ENCODE measurements at places on chromosomes 6 and 20. TPM values are rescaled to one million over a fixed set of nuclear protein-coding genes. Genes with fewer than 3 reads are reported as not detected.

ADGB gene
- not detected for total RNA-seq

- no peak for DNase-seq
Measured at GRCh38 chr20:17921774-17922173, 46.8 kb downstream of the SNX5 start.

DNA sequence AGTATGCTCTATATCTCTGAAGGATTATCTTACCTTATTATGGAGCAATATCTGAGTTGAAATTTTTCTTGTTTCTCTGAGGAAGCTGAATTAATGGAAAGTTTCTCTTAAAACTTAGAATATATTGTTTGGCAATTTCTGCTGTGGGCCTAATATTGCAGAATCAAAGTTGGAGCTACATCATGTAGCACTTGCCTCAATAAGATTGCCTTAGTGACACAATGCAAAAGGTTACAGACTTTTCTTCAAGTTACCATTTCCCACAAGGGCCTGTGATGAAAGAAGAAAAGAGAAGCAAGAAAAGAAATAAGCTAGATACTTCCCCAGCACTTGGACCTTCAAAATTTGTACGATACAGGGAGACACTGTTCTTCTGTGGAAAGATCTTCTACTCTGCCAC lies 151.2 kb downstream of the SOBP start:
- no peak for DNase-seq

- DNase-seq: no peak
Measured at GRCh38 chr20:48139262-48140041, 354.2 kb upstream of the SULF2 start.

- no peak for DNase-seq
Measured at GRCh38 chr20:10263385-10264165, 44.9 kb downstream of the SNAP25 start.

DNA sequence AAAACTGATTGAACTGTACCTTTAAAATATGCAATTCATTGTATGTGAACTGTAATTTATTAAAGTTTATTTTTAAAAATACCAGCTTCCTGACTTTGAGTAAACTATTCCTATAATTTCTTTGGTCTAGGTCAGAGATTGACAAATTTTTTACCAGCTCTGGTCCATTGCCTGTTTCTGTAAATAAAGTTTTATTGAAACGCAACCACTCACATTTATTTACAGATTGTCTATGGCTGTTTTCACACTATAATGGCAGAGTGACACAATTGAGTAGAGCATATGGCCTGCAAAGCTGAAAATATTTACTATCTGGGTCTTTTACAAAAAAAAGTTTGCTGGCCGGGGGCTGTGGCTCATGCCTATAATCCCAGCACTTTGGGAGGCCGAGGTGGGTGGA lies 33.0 kb upstream of the NFATC2 start:
- no peak for DNase-seq

- DNase-seq: peak; percentile 16
Measured at GRCh38 chr6:130027948-130028347, 9.6 kb downstream of the L3MBTL3 start.

DNA sequence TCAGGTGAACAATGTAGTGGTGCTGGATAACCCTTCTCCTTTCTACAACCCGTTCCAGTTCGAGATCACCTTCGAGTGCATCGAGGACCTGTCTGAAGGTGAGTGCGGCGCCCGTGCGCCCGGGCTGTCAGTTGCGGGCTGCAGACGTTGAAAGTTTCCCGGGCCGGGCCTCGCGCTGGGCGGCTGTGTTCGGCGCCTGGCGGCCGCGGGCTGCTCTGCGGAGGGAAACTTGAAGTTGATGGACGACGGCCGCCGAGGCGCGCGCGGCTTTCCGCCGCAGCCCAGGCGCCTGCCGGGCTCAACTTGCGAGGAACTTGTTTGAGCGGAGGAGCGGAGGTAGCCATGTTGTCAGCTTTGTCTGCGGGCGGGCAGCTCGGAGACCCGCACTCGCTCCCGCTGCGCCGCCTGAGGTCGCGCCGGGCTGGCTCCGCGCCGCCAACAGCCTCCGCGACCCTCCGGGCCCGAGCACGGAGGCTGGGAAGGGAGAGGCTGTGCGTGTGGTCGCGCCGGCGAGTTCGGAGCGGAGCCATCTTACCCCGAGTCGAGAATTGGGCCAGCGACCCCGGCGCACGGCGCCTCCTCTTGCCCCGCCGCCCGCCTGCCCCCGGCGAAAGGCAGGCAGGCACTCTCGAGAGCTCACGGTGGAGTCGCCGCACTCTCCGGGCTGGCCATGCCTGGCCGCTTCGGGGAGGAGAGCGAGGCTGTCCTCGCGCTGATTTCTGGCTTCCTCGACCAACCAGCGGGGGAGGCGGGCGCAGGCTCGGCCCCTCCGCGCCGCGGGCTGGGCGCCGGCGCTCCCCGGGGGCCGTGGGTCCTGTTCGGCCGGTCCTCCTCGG lies 691 bp downstream of the ASF1A start:
- DNase-seq: peak; percentile 66

SMIM8 gene
- 11.6 TPM for total RNA-seq

LPA gene
- not detected for total RNA-seq

- DNase-seq: no peak
Measured at GRCh38 chr6:104969108-104969507, 12.2 kb downstream of the LIN28B start.

- no peak for DNase-seq
Measured at GRCh38 chr6:23532227-23532626, 593.8 kb upstream of the NRSN1 start.

HLA-C gene
- 1,446 TPM for total RNA-seq

HM13 gene
- 146 TPM for total RNA-seq

DEFB124 gene
- total RNA-seq: not detected

GCNT2 gene
- 5.0 TPM for total RNA-seq

GRCh38 chr6:165091121-165091785 lies 218.2 kb downstream of the C6orf118 start:
- no peak for DNase-seq

- no peak for DNase-seq
Measured at GRCh38 chr6:84027340-84028181, 6.0 kb upstream of the MRAP2 start.

DNA sequence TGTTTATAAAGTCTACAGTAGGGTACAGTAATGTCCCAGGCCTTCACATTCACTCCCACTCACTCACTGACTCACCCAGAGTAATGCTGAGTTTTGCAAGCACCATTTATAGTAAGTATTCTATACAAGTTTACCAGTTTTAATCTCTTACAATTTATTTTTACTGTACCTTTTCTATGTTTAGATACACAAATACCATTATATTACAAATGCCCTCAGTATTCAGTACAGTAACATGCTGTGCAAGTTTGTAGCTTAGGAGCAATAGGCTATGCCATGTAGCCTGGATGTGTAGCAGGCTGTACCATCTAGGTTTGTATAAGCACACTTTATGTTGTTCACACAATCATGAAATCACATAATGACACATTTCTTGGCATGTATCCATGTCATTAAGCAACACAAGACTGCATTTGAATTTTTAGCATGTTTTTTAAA lies 673.6 kb downstream of the CD109 start:
- no peak for DNase-seq

DNA sequence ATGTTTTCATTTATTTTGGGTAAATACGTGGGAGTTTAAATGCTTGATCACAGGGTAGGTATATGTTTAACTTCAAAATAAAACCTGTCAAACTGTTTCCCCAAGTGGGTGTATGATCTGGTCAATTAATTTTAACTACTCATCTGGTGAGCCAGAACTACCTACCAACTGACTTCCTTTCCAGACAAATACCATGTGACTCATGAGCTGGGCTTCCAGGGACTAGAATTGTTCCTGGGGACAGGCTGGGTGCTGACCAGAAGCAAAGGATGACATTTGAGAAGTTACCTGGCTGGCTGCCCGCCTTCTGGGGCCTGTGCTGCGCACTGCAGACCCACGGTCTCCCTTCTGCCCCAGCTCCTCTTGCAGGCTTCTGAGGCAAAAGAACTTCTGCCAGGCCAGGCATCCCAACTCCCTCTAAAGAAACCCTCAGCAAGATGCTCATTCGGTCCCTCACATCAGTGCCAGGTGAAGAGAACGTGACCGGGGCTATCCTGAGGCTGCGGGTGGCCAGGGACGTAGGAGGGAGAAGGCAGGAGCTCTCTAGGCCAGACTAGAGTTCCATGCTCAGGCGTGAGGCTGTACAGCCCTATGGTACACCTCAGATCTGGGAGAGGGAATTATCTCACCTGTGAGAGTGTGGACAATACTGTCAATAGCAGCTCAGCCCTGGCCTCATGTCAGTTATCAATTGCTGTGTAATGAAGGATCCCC lies 103.6 kb downstream of the JPH2 start:
- DNase-seq: no peak

TNFRSF6B gene
- 1.0 TPM for total RNA-seq

DDX43 gene
- total RNA-seq: 1.7 TPM

CD93 gene
- total RNA-seq: 1.7 TPM

DNA sequence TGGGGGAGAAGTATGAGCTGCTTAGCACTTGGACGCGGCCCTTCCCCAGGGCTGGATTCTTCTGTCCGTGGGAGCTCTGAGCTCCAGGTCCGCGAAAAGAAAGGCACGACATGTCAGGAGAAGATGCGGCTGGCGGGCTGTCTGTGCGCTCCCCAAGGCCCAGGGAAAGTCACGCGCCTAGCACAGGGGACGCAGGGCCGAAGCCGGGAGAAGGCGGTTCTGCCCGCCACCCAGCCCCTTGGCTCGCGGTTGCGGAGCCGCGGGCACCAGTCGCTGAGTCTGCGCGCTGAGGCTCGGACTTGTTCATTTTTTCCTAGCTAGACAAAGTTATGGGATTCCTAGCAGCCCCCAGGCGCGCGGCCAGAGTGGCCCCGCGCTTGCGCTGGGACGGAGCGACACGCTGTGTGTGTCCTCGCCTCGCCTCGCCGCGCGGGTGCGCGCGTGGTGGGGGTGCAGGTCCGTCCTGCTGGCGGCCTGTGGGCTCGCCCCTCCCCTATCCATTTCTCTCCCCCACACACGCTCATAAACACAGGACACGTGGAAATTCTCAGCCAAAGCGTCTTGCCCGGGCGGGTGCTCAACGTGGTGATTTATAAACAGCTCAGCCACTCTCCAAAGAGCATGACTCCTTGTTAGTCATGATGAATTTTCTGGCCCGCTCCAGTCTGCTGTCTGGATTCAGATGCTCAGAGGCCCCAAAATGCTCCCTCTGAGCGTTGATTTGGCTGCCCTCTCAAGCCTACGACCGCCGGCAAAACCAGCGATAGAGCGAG lies 1.9 kb upstream of the POU3F2 start:
- DNase-seq: no peak

CLDN20 gene
- not detected for total RNA-seq

DNA sequence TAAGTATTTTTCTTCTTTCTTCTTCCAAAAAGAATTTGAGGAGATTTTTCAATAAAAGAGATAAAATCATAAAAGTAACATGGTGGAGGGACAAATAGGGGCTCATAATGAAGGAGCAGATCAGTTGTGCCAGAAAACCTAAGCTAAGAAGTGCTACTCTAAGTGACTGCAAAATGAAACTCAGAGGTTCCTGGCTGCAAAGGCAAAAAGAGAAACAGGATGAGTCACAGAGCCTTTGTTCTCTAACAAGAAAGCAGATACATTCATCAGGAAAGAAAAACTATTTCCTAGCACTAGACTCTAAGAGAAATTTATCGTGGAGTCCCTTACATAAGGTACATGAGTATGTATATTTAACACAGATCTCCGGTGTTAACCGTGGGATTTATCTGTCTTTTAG lies 49.8 kb downstream of the TSHZ2 start:
- peak; percentile 35 for DNase-seq

POLH gene
- 80.3 TPM for total RNA-seq

DNA sequence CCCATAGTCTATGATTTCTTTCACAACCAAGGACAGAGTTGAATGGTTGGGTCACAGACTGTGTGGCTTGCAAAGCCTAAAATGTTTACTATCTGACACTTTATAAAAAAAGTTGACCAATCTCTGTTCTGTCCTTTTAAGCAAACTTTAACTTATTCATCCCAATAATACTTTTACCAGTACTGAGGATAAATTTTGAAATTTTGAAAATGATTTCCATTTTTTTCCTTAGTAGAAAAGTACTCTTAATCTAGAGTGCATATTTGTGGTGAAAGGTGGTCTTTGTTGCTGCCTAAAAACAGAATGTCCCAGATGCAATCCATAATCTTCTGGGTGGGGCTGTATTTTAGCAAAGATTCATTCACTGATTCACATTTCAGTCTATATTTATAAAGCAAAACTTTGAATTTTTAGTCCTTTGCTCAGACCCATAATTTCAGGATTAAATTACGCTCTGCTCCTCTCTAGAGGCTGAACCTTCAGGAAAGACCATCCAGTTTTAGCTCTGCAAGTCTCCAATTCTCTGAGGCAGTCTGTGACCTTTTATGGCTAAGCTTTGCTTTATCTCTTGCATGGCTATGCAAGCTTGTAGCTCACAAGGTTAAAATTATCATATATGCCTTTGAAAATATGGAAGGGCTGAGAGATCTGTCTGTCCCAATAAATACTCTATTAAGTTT lies 573.5 kb downstream of the COL12A1 start:
- no peak for DNase-seq

GRCh38 chr6:56761651-56762050 lies 119.0 kb upstream of the DST start:
- DNase-seq: no peak

DNA sequence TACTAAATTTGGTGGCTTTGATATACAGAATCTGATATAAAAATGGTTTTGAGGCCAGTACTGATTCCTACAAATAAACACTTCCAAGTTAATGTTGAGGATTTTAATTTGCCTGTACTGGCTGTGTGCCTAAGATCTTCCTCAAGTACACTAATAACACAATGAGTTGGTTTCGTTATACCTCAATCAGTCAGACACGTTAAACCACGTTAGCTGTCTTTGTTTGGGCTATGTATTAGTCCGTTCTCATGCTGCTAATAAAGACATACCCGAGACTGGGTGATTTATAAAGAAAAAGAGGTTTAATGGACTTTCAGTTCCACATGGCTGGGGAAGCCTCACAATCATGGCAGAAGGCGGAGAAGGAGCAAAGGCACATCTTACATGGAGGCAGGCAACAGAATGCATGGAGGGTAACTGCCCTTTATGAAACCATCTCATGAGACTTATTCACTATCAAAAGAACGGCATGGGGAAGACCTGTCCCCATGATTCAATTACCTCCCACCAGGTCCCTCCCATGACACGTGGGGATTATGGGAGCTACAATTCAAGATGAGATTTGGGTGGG lies 46.2 kb downstream of the NT5E start:
- no peak for DNase-seq

COL9A3 gene
- not detected for total RNA-seq

CST7 gene
- total RNA-seq: 26.7 TPM

FAM209A gene
- 2.7 TPM for total RNA-seq

UBE2C gene
- 244 TPM for total RNA-seq

MMP24 gene
- not detected for total RNA-seq
